ENCODE measurements at places on chromosomes 7 and 10.
A peak's percentile ranks its signal among the peaks of the same experiment; 100 is the strongest.

DNA sequence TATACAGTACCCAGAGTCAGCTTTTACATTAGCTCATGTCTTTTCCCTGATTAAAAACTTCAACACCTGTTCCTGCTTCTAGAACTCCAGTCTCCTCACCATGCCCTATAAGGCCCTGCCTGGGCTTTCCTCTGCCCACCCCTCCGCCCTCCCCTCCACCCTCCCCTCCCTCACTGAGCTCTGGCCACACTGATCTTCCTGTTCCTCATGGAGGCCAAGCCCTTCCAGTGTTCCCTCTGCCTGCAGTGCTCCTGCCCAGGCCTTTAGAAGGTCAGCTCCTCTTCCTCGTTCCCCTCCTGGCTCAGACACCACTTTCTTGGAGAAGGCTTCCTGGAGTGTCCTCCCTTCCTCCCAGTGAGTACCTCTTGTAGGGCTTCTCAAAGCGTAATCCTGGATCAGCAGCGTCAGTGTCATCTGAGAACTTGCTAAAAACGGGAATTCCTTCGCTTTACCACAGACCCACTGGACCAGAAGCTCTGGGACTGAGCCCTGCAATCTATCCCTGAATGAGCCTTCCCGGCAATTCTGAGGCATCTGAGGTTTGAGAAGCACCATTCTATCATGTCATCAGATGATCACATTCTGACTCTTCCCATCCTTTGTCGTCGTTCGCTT is 3.7 kb downstream of the PDZD7 start:
- no peak for DNase-seq

DNA sequence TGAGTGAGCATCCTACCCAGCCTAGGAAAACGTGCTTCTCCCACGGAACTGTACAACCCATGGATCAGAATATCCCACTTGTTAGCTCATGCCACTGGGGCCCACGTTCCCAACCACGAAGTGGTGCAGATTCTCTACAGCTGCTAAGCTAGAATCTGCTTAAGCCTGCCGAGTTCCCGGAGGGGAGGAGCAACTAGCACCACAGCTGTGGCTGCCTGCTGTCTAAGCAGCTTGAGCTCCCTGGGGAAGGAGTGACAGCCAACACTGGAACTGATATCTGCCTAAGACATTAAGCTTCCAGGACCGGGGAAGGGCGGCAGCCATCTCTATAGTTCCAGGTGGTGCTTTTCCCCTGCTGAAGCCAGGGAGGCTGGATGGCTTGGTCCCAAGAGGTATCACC is 334.7 kb upstream of the CHRM2 start:
- DNase-seq = no peak

- no peak for DNase-seq
Measured at GRCh38 chr7:13794581-13794980, 194.9 kb downstream of the ETV1 start.

- no peak for DNase-seq
Measured at GRCh38 chr10:28892818-28893547, 215.7 kb downstream of the BAMBI start.

GRCh38 chr10:47115322-47115721 is 184.7 kb upstream of the GDF10 start:
- DNase-seq = no peak

DNA sequence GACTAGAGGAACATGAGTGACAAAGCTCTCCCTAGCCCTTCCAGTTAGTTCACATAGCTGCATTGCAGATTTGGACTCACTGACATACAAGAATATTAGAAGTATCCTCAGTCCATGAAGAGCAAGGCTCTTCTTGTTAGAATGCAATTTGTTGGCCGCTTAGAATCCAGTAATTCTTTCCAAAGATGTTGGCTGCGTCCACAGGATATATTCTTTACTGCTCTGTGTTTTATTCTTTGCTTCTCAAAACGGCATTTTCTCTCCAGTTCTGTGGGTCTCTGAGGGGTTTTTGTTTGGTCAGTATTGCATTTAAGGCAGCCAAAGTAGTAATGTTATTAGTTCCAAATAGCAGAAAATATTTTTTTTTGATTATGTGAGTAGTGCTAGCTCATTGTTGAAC is 588.6 kb downstream of the DNAJB9 start:
- DNase-seq = no peak

GRCh38 chr7:116167177-116167576 is 43.2 kb upstream of the TES start:
- DNase-seq = no peak

DNA sequence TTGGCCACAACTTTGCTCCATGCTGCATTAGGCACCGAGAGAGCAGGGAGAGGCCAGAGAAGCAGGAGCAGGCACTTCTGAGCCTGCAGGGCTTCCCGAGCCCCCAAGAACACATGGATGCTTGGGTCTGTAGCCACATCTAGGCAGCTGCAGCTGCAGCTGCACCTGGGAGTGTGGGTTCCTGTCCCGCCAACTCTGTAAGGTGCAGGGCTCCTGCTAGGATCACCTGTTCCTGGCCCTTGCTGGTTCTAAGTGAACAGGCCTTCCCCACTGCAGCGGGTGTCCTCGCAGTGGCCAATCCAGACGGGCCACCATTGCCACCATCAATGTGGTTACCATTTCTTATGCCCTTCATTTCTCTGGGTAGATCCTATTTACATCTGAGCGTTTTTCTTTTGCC is 330.3 kb downstream of the AUTS2 start:
- DNase-seq = no peak

- DNase-seq = no peak
Measured at GRCh38 chr10:77436257-77436975, 201.2 kb downstream of the KCNMA1 start.

DNA sequence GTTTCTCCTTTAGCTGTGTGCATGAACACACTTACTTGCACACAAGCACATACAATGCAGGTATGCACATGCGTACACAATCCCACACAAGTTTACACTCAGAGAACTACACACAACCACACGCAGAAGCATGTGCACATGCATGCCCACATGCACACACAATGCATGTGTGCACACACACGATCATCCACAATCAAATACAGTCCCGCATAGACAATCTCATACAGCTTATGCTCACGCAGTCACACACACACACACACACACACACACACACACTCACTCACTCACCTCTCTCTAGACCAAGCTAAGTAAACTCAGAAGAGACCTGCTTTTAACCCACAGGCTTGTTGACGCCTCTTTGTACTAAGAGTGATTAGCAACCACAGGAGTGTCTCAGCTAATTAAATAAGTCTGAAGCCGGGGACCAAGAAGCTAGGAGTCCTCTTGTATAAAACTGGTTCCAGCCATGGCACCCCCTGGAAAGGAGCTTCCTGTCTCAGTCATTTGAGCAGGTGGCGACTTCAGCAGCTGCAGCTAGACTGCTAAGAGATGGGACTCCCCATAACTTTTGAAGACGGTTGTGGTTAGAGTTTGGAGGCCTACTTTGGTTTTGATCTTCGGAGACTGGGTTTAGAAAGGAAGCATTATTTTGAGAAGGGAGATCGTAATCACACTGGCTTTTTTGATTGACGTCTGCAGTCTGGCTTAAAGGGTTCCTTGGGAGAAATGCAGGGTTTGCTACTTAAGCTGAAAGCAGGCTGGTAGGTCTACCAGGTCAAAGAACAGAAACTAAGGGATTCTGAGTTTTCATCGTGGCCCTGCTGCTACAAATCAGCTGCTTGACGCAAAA is 82.3 kb upstream of the ADRB1 start:
- DNase-seq = peak; percentile 37

DNA sequence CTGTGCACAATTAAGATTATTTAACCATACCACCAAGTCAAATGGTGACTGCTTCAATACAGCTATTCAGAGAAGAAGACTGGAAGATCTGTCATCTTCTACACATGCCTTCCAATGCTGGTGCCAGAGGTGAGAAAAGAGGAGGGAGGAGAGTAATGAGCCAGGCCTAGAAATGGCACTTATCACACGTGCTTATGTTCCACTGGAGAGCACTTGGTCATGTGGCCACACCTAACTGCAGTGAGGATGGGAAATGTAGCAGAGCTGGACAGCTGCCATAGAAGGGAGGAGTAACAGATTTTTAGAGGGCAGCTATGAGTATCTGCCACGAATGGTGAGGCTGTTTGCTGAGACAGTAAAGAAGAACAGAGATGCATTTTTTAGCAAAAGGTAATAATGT is 77.1 kb downstream of the MPLKIP start:
- DNase-seq = no peak

- DNase-seq = peak; percentile 23
Measured at GRCh38 chr10:28179006-28179742, 123.7 kb downstream of the MPP7 start.

DNA sequence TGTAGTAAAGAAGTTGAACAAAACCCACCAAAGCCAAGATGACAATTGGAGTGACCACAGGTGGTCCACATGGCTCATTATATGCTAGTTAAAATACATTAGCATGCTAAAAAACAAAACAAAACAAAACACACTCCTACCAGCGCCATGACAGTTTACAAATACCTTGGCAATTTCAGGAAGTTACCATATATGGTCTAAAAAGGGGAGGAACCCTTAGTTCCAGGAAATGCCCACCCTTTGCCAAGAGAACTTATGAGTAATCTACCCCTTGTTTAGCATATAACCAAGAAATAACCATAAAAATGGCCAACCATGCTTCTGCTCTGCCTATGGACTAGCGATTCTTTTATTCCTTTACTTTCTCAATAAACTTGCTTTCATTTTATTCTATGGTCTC is 979.1 kb upstream of the POT1 start:
- DNase-seq = no peak

DNA sequence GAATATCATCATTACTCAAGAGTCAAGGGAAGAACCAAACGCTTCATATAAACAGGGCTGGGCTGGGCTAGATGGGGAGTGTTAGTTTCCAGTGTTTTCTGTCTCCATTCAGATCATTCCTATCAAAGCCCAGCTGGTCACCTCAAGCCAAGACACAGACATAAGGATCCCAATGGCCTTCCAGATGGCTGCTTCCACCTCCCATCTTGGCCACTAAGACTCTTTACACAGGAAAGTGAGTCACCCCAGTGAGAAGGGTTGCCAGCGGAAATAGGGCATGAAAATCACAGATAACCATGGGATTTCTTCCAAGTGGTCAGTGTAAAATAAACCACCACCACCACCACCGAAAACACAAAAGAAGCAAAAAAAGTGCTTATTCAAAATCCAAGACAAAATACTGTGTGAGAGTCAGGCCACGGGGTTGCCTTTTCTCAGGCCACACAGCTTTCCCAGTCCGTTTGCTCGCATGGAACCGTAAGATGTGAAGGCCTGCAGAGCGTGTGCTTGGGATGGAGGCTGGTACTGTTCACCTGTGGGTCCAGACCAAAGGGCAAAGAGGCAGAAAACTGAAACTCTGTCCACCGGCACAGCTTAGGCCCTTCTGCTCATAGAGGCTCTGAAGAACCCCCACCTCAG is 5.6 kb downstream of the PRSS2 start:
- no peak for DNase-seq

DNA sequence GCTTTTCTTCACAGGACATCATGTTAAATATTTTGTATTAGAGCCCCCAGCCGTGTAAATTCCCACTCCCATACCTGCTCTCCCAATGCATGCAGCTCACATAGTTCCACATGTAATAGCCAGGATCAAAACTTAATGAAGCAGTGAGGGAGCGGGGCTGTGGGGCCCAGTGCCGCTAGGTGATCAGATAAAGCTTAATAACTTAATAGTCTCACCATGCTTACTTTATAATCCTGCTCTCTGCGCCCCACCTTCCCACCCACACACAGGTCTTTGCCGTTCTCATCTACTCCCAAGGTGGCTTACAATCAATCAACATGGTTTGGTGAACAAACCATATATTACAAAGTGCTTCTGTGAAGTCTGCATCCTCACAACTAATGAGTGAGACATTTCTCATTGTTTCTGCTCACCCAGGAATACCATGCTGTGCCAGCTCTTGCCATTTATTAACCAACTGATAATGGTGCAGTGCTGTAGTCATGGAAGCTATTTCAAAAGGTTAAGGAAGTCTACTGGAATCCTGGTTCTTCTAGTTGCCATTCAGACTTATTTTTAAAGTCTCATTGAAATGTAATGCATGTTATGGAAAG is 156.4 kb downstream of the CTTNBP2 start:
- DNase-seq = no peak

- DNase-seq = no peak
Measured at GRCh38 chr7:45891462-45892402, 3.4 kb downstream of the IGFBP1 start.

- no peak for DNase-seq
Measured at GRCh38 chr10:87852089-87852488, 11.2 kb downstream of the KLLN start.

GRCh38 chr10:78038791-78039547 is 5.3 kb downstream of the RPS24 start:
- no peak for DNase-seq

- DNase-seq = no peak
Measured at GRCh38 chr10:104906112-104906511, 265.0 kb downstream of the SORCS3 start.

GRCh38 chr7:25408012-25408687 is 179.9 kb upstream of the NPVF start:
- DNase-seq = no peak

GRCh38 chr7:88789480-88790064 is 6.0 kb downstream of the TEX47 start:
- DNase-seq = no peak

DNA sequence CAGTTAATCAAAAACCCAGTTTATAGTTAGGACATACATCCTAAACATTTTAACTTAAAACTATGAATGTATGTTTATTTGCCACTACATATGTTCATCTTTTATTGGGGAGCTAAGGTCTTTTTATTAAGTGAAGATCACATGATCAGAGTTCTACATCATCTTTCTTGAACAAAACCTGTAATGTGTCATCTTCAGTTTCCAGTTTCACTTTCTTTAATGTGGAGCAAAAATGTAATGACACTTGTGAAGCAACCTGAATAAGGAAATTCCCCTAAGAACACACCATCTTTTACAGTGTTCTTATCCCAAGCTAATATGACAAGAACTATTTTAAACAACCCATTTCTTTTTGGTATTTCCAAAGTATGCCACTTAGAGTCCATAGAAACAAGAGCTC is 166.7 kb upstream of the BET1 start:
- DNase-seq = no peak

DNA sequence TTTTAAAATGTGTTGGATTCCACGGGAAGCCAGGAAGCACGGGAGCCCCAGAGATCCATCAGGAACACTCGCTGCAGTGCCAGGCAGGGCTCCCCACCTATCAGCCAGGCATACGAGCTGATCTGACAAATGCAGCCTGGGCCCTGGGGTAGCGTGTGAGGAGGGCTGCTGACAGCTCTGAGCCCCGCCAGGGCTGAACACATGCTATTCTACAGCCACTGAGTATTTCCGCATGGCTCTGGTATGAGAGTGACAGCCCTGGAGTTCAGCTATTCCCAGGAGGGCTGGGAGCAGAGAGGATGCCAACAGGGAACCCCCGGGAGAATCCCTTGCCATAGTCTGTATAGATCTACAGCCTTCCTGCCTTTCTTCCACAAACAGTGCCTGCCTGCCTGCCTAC is 237.3 kb upstream of the ZMIZ1 start:
- no peak for DNase-seq

All from activated T-cell treated with anti-CD3 and anti-CD28 coated beads for 24 hours (primary cell).